Bone marrow (tissue), 2 donors: ENCODE measurements at places on chromosomes 7 and 10.
A peak's percentile ranks its signal among the peaks of the same experiment; 100 is the strongest.

DNA sequence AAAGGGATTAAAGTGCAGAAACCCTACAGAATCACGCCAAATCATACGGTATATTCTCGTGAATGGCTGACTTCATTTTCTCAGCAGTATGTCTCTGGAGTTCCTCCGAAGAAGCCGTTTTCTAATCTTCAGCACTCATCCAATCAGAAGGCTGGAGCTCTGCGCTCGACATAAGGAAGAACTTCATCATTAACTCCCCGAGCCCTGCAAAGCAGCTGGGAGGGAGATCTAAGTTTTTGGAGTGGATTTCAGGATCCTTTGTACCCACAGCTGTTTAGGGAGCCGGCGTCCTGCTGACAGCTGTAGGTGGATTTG is 40.7 kb upstream of the SDK1 start:
- DNase-seq, result no peak

DNA sequence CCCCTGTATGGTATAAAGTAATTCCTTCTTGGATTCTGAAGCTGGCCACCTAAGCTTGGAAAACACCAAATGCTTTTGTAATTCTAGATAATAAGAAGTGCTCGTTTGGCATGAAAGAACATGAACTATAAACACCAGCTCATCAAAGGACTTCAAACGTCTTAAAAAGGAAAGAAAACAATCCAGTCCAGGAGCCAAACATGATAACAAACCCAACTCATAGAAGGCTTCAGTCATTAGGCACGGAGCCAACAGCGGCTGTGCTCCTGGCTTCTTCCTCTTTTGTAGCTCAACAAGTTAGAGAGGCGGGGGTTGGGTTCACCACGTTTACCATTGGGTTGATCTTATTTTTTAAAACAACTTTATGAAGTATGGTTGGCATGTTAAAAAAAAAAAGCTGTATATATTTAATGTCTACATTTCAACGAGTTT is 56.4 kb upstream of the ECHDC3 start:
- peak; percentile 20 for DNase-seq

DNA sequence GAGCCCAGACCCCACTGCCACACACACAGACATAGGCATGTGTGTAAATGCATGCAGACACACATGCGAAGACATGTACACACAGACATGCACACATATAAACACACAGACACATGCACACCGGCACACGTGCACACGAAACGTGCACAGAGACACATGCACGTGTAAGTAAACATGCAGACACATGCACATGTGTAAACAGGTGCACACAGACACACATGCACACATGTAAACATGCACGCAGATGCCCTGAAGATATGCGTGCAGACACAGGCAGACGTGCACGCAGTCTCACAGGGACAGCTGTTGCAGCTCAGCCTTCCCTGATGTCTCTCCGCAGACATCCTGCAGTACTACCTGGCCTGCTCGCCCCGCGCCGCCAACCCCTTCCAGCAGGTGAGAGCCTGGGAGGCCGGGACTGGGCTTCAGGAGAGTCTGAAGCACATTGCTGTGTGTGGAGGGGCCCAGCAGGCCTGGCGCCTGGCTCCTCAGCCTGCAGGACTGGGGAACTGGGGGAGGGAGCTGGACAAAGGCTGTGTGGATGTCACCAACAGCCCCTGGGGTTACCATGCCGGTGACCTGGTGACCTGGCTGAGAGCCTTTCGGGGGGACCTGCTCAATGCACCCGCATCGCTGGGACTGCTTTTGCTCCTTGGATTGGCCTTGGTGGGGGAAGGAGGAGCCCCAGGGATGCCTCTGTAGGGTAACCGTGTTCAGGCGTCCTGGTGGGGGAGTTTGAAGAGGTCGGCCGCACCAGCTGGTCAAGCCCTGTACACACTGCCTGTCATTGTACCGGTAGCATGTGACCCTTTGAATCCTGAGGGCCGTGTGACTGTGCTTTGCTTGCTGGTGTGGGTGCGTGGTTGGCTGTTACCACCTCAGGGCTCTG is 20.3 kb downstream of the TTYH3 start:
- DNase-seq, result no peak

DNA sequence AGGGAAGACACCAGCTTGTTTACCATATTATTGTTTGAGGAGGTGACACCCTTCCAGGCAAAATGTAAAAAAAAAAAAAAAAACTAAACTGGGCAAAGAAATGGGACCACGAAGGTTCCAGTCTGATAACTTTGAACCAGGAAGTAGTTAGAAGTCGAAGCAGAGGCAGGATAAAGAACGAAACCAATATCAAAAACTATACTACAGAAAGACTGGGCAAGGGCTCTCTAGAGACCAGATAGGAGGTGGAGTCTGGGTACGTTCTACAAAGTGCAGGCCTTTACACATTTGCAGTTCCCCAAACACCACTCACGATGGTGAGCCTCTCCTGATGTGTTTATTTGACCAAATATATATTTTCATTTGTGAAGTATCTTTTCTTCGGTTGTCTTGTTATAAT is 125.7 kb upstream of the CDK1 start:
- no peak for DNase-seq

DNA sequence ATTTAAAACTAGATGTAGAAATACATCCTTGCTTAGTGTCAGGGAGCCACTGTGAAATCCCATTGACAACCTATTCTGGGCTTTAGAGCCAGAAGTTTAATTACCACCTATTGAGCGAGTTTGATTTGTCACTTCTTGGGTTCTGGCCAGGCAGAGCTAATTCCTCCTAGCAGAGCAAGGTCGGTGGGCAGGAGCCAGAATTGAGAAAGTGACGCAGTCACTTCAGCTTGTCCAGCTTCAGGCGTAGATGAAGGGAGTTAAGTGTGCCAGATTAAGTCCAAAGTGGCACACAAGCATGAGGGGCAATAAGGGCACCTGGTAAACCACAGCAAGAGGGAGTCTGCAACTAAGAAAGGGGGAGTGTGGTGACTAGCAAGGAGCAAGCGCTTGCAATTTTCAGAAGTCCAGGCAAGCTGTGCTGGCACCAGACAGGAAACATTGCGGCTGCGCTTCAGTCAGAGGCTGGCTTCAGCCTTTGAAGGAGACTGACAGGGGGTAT is 119.4 kb downstream of the ST7 start:
- peak; percentile 73 for DNase-seq

DNA sequence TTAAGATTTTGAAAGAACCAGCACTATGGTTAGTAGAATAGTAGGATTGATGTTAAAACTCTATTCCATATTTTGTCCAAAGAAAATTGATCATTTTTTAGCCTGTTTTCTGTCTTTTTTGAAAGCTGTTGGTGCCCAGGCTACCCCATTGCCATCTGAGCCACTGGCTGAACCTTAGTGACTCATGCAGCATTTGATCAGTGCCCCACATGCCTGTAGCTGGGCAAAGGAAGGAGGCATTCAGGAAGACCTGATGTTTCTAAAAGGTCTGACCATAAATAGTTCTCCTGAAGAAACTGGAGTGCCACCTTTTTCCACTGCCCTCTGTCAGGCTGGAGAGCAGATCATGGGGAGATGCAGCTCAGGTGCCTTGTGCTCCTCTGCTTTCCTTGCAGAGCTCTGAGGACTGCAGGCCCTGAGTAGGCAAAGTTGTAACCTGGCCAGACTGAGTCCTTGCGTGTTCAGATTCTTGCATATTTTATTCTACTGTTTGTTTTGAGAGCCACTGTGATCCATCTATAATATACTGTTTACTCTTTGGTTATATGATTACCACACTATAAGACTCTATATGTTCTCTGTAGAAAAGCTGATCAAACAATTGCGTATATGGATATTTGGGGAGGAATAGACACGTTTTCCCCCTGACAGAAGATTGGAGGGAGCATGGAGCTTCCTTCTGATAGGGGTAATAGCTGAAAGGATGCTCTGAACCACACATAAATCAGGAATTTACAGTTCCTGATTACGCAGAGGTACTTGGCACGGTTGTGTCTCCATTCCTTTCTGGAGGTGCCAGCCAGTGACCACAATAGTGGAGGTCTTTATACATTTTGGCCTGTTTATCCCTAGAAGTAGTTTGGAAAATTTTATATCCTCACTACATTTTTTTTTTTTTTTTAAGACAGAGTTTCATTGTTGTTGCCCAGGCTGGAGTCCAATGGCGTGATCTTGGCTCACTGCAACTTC is 48.9 kb upstream of the GJD4 start:
- DNase-seq, result no peak

- DNase-seq, result peak; percentile 43
Measured at GRCh38 chr10:31930023-31930751, 1.6 kb upstream of the ARHGAP12 start.

DNA sequence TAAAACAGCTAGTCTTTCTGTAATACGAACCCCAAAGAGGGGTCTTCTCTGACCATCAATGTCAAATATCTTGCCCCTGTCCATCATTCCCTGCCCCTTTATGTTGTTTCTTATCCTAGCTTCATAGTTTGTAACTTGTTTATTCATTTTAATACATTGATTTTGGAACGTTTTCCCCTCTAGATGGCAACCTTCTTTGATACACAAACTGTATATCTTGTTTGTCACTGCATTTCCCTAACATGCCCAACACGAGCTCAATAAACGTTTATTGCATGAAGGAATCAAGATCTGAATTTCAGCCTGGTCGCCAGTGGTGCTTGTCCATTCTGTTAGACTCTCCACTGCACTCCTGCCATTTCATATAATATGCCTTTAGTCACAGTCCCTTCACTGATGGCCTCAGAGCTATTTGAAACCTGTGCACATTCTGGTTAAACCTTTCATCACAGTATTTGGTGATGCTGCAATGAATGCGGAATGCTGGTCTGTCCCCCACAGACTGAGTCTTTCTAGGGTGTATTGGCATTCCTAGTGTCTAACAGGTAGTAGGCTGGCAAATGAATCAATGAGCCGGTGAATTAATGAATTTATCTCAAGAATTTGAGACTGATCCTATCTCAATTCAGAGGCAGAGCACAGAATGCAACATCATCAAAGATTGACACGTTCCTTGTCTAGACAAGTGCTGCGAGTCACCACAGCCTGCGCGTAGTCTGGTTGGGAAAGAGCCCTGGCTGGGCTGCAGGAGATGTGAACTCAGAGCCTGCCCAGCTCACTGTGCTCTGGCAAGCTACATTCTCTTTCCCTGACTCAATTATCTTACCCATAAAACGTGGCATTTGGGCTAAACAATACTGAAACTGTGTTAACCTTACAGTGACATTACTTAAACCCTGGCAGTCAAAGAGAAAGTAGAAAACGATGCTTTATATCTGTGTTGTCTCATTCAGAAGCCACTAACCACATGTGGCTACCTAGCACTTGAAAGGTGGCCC is 55.2 kb upstream of the FRMD4A start:
- DNase-seq, result no peak

GRCh38 chr7:138608275-138608674 is 92.9 kb downstream of the SVOPL start:
- DNase-seq, result no peak

- DNase-seq, result no peak
Measured at GRCh38 chr10:125849448-125849847, 26.1 kb downstream of the BCCIP start.

DNA sequence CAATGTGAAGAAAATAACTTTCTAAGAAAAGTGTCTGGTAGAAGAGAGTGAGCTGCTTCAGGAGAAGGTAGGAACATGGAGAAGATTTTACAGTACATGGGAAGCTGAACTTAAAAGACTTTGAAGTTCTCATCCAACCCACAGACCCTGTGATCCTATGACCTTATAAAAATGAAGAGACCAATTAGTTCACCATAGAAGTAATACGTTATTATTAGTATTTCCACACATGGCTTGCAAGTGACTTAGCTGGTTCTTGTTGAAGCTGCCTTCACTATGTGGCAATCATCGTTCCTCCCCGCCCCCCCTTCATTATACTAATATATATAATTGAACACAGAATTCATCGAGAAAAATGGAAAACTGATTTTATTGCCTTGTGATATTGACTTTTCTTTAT is 129.1 kb downstream of the SND1 start:
- DNase-seq, result no peak

- DNase-seq, result no peak
Measured at GRCh38 chr10:58994226-58995057, 182.0 kb upstream of the PHYHIPL start.

GRCh38 chr7:137685433-137686164 is 161.2 kb downstream of the DGKI start:
- no peak for DNase-seq

DNA sequence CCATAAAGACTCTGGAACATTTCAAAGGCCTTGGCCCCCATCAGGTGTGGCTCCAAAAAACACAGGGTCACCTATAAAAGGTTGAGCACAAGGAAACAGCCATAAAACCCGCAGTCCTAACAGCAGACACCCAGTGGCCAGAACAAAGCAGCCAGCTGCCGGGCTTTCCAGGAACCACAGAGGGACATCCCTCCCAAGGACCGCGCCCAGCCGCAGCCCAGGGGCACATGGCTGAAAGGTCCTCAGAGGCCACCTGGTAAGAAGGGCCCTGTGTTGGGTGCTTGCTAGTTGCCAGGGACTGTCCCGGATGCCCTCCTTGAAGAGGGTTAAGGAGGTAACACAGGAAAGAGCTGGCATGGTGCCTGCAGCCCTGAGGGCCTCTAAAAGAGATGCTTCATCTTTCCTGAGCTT is 32.7 kb downstream of the KCNMA1 start:
- no peak for DNase-seq

DNA sequence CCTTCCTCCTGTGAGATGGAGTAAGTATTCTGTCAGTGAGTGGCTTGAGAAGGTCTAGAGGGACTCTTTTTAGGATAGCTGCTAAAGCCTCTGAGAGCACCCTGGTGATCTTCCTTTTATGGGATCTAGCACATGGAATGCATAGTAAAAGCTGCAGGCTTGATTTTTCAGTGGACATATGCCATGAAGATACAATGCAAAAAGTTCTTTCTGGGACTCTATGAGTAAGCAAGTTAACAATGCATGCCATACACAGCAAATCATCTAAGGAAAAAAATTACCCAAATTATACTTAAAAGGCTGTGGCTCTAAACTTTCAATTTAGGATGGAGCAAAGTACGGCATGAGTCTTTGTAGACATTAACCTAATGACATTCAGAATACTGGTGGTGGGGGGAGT is 154.5 kb downstream of the SGMS1 start:
- DNase-seq, result no peak

- DNase-seq, result no peak
Measured at GRCh38 chr10:45640941-45641340, 31.6 kb downstream of the ZFAND4 start.

DNA sequence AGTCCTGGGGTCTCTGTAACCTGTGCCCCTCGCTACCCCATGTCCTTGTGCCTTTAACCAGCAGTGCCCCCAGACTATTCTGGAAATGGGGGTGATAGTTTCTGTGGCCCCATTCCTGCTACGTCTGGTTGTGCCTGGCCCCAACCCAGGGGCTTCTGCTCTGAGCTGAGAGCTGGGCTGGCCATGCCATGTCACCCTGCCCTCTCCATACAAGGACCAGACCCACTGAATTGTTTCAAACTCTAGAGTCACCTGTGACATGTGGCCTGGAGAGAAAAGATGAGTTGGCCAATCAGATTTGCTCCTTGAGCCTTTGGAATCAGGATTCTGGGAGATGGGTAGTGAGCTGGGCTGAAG is 108.6 kb downstream of the GRK5 start:
- no peak for DNase-seq
